ENCODE measurements at places on chromosomes 5 and 9.

DNA sequence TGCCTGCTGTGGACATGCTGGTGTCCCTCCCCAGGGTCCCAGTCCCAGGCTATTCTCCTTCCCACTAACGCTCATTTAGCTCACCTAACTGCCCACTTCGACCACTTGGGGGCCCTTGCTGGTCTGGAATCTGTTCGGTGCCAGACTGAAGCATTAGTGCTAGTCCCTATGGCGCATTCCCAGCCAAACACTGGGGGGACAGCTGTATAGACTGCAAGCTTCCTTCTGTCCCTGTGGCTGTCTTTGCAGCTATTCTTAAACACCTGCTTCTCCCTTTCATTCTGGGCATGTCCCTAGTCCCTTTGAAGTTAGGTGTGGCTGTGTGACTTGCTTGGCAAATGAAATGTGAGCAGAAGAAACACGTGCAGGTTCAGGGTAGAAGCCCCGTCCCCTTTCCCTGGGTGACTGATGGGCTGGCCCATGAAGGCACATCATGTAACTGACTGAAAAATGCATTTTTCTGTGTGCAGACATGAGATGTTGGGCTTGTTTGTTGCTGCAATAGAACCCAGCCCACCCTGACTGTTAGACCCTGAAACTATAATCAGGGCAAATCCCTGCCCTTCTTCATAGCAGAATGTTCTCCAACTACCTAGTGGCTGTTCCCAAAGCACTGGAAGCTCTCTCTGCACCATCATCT, 134.4 kb downstream of the BARX1 start:
- no peak for DNase-seq

GRCh38 chr9:8224381-8224801, 424.8 kb upstream of the DMAC1 start:
- DNase-seq, result no peak

- no peak for DNase-seq
These were observed 134.9 kb upstream of the LPCAT1 start for GRCh38 chr5:1658665-1659064.

- DNase-seq, result no peak
These were observed 1082.9 kb upstream of the SEMA6A start for GRCh38 chr5:117657541-117657940.

DNA sequence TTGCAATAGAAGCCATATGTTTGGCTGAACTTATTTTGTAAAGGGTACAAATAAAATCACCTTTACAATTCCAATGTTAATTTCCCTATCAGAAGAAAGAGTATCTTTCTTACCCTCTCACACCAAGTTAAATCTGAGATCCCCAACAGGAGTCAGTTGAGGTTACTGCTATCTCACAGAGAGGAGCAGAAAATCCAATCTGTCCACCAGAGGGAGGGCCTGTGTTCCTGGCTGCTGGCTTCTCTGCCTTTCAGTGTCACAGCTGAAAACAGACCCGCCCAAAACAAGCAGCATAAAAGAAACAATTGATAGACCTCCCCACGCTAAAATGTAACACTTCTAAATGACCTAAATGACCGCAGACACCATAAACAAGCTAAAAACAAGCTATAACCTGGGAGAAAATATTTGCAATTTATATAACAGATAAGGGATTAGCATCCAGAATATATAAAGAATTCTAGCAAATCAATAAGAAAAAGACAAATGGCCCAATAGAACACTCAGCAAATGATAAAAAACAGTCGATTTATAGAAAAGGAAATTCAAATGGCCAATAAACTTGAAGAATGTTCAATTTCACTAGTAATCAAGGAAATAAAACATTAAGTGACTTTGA, 24.5 kb upstream of the MVB12B start:
- DNase-seq, result peak; percentile 51

- no peak for DNase-seq
These were observed 30.6 kb downstream of the C9orf85 start for GRCh38 chr9:71941998-71942567.

DNA sequence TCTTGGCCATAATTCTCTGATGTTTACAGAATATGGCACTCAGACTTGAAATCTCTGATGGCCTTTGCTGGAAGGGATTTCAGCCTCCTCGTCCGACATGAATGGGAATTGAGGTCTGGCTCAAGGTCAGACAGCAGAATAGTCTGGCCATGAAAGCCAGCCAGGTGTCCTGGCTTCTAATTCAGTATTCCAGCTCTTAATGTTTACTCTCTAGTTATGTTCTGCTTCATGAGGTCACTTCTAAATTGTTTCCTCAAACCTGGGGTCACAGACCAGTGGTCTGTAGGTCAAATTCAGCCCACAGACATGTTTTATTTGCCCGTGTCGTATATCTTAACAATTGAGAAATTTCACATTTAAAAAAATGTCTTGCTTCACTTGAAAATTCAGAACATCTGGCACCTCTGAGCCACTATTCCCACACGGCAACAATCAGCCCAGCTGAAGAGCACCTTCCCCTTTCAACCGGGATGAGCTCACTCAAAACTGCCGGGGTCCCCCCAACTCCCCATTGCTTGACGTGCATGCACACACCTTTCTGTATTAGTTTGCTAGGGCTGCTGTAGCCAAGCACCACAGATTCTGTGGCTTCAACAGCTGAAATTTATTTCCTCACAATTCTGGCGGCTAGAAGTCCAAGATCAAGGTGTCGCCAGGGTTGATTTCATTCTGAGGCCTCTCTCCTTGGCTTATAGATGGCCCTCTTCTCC, 243.5 kb downstream of the ENC1 start:
- no peak for DNase-seq

GRCh38 chr9:9905736-9906135, 707.1 kb downstream of the PTPRD start:
- DNase-seq, result no peak

- DNase-seq, result no peak
These were observed 28.8 kb upstream of the PCDHB1 start for GRCh38 chr5:141022384-141022783.

GRCh38 chr5:135448071-135448739, 1.1 kb upstream of the DCANP1 start:
- DNase-seq, result no peak

DNA sequence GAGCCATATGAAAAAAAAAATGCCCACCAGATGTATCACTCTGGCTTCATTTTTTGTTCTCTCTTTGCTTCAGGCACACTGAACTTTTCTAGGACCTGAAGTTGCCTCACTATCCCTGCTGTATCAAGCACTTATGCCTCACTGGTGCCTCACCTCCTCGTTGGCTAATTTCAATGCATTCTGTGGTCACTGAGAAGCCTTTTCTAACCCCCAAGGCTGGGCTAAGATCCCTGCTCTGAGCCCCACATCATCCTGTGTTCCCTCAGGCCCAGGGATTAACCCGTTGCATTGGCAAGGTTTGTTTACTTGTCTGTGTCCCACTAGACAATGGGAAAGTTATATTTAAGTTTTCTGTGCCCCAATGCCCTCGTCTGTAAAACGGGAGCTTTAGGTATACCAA, 362.7 kb downstream of the OSTF1 start:
- no peak for DNase-seq

DNA sequence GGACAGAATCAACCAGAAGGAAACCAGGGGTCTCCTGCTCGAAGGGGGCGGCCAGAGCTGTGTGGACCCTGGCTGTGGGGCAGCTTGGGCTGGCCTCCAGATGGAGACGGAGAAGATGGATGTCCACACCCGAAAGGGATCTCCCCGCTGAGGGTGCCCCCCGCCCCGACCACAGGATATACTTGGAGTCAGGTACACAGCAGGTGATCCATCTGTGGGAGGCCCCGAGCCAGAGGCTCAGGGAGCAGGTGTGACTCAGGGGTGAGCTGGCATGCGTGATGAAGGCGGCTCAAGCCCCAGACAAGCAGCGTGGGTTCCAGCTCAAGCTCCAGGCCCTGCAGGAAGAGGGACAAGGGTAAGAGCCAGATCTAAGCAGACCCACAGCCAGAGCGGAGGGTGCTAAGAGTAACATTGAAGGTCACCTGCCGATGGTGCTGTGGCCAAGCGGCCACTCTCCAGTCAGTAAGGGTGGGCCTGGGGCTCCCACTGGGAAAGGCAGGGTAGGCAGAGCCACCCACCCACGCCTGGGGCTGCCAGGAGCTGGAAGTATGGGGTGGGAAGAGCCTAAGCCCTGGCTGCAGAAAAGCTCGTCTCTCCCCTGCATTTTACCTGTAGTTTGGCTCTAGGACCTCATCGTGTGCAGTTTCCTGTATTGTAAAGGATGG, 30.6 kb upstream of the MVB12B start:
- peak; percentile 23 for DNase-seq

DNA sequence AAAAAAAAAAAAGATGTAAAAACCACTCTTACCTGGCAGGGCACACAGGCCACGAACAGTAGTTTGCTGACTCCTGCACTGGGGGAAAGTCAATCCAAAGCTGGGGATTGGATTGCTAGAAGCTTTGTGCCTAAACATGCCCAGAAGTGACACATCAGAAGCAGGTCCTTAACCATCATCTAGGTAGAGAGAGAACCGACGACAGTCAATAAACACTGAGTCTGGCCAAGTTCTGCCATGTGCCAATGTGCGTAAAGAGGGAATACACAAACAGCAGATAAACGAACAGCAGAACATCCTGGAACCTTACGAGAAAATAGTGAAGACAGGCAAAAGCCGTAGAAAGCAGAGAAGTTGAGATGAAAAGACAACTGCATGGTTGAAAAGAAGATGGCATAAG, 14.9 kb downstream of the SFXN1 start:
- DNase-seq, result no peak

GRCh38 chr9:99896119-99896518, 10.3 kb upstream of the STX17 start:
- no peak for DNase-seq

DNA sequence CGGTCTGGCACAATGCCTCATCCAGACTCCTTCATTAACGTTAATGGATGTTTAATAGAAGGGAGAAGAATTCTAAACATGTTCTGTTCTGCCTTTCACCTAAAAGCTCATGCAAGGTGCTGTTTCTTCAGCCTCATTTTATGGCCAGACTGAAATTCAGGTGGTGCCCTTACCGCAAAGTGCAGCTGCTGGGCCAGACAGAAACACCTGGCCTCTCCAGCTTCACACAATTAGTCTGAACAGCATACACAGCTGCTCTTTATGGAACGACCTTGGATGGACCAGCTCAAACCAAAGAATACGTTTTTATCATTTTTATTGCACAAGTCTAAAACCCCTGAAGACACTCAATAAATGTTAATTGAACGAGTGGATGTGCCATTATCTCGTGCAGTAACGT, 4.6 kb downstream of the SNCAIP start:
- no peak for DNase-seq

DNA sequence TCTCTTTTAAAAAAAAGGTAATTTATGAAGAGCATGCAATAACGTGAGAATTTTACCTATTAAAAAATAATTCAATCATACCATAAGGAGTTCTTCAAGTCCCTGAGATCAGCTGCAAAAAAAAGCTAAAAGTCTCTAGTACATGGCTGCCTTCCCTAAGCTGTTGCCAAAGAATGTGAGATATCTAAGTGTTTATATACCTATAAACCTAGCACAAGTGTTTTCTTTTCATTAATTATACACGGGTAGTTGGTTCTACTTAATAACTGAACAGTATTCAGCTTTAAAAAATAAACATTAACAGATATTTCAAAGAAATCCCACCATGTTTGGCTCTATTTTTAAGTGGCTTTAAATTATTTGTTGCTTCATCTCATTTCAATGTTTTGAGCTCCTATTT, 25.9 kb downstream of the FNBP1 start:
- no peak for DNase-seq

DNA sequence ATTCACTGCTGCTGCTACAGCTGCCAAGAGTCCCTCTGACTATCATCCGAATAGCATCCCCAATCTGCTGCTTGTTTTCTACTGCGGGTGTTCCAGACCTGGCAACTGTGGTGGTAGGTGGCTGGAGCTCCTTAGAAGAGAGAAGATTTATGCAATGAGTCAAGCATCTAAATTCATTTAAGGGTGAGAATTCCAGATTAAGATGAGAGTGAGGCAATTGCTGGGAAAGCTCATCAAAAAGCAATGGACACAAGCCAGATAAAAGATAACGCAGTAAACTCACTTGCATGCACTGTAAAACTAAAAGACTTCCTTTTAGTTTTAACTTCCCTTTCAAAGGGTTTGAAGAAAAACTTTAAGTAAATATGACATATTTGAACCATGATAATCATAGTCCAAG, 3.9 kb downstream of the PLK2 start:
- DNase-seq, result no peak

GRCh38 chr9:94952565-94953373, 226.3 kb downstream of the AOPEP start:
- no peak for DNase-seq

DNA sequence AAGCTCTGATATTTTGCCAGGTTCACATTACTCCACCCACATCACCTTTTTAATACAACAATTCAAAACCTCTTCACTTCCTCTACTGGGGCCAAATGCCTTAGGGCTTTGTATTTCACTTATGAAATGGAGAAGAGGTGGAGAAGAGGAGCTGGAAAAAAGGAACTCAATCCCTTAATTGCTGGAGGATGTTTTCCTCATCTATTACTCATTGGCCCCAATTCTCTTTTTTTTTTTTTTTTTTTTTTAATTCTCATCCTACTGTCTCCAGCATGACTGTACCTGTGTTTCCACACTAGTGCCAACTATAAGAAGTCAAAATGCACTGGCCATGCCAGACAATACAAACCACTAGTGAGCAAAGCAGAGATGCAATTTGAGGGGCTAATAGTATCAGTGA, 20.9 kb downstream of the FAM13B start:
- no peak for DNase-seq

DNA sequence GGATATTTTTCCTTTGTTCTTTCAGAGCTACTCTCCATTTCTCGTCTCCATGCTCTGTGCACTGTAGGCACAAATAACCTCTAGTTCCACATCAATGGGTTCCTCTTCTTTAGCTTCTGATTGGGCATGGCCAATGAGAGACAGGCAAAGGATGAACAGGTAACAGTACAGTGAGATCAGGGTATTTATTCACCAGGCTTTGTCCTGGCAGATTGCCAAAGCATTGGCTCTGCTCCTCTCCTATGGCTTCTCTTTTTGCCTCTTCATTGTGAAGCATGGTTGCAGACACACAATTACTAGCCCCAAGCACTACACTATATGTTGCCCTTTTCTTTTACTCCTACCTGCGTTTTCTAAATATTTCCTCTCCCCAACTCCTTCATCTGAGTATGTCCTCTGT, 215.1 kb upstream of the ARRDC3 start:
- no peak for DNase-seq

DNA sequence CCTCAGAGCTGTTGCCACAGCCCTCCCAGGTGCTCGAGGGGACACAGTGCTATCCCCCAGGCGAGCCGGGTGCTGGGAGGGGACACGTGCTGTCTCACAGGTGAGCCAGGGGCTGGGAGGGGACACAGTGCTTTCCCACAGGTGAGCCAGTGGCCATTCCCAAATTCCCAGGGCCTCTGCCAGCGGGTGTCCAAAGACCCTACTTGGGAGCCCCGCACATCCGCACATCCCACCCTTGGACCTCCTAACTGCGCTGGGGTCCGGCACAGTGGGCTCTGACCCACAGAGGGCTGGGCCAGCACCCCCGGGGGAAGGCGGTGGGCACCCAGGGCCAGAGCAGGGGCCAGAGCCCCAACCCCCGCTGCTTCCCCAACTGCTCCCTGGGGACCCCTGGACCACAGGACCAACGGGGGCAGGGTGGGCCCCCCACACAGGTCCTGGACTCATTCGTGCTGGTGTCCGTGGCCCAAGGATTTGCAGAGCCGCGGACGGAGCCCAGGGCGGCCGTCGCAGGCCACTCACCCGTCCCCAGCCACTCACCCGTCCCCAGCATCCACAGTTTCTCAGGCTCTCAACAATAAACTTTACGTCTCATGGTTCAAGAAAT, 17.9 kb downstream of the EXD3 start:
- DNase-seq, result no peak

- no peak for DNase-seq
These were observed 340.4 kb upstream of the RGMB start for GRCh38 chr5:98433022-98433421.
